ENCODE measurements at places on chromosomes 13 and 19. TPM values are rescaled to one million over a fixed set of nuclear protein-coding genes. Genes with fewer than 3 reads are reported as not detected.

- H3K36me3 ChIP-seq, result no peaks in the 10 kb centered on the region
- no peaks in the 10 kb centered on the region for H3K27me3 ChIP-seq
- no peak for DNase-seq
- H3K27ac ChIP-seq, result no peak overlapping the region
- H3K4me3 ChIP-seq, result no peak overlapping the region
- H3K4me1 ChIP-seq, result no peaks in the 10 kb centered on the region
Measured at GRCh38 chr13:32904266-32904665, 112.0 kb upstream of the KL start.

- no peaks in the 10 kb centered on the region for H3K4me1 ChIP-seq
- no peak overlapping the region for H3K27ac ChIP-seq
- DNase-seq, result no peak
- H3K4me3 ChIP-seq, result no peak overlapping the region
Measured at GRCh38 chr13:85074543-85075313, 724.5 kb downstream of the SLITRK6 start.

DNA sequence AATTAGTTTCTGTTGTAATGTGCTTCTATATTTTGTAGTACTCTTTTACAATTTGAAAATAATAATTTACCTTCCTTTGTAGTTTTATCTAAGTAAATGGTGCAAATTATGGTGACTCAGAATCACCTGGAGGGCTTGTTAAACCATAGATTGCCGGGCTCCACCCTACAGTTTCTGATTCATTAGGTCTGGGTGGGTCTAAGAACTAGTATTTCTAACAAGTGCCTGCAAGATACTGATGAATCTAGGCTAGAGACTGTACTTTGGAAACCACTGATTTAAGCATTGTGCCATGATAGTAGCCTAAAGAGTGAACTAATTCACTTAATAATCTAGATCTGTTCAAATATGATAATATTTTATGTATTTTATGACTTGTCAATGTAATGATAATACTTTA is 437.4 kb upstream of the SPRY2 start:
- H3K4me3 ChIP-seq, result no peak overlapping the region
- H3K4me1 ChIP-seq, result peaks cover 6% of the 10 kb centered on the region
- H3K36me3 ChIP-seq, result no peaks in the 10 kb centered on the region
- no peak overlapping the region for H3K27ac ChIP-seq
- no peaks in the 10 kb centered on the region for H3K27me3 ChIP-seq

GRCh38 chr19:11145536-11145924 is 10.1 kb downstream of the SPC24 start:
- peaks cover 29% of the 10 kb centered on the region for H3K4me1 ChIP-seq
- DNase-seq, result no peak
- H3K27ac ChIP-seq, result no peak overlapping the region
- H3K27me3 ChIP-seq, result no peaks in the 10 kb centered on the region

FBXO46 gene
- 18.3 TPM for total RNA-seq
